ENCODE measurements at places on chromosomes 2 and 18.

GRCh38 chr2:224976629-224977525, 65.4 kb downstream of the DOCK10 start:
- DNase-seq, result no peak

DNA sequence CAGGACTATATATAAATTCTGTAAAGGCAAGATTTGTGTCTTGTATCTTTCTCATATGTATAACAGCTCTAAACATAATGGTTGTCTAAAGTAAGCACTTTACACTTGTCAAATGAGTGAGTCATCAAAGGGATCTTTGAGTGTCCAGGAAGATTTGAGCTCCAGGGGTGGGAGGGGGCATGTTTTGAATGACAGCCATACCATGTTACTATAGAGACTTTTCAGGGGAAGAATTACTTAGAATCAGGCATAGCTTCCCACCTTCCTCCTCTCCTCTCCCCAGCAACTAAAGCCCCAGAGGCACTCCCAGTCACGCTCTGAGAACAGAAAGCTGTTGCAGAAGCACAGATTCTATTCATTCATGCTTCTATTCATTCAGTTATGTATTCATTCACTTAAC, 65.8 kb upstream of the ALK start:
- no peak for DNase-seq

- no peak for DNase-seq
Observed at GRCh38 chr2:64263315-64263714, 119.1 kb upstream of the PELI1 start.

DNA sequence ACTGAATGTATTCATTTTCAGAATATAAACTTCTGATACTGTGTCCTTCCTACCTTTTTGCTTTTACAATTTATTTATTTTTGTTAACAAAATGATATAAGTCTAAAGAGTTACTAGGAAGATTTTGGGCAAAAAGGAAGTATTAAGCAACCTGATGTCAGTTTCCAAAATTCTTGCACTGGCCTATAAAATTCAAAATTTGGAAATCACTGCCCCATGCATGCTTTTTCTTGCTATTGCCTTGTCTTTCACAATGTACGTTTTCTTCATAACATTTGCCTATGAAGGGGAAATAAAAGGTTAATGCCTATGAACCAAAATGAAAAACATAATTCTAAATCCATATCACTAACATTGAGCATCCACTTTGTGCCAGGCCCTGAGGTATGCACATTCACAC, 40.1 kb upstream of the EHBP1 start:
- DNase-seq, result no peak

DNA sequence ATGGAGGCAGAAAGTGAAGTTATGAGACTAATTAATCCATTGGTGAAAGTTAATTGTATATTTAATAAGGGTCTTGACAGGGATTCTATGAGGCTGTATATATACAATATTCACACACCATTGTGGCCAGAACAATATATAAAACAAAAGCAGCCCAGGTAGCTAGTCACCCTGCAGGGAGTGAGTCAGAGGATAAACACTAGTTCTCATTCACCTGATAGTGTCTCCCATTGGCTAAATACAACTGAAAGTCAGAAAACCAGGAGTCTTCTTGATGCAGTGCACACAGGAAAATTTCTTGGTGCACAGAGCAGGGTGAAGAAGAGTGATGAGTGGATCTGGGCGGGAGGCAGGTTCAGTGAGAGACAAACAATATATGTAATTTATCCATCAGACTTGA, 465.2 kb downstream of the ERBB4 start:
- no peak for DNase-seq

Data from NCI-H187 treated with DMSO at 0.1 percent for 48 hours (cell line).